ENCODE measurements at places on chromosomes 16 and 17. TPM values are rescaled to one million over a fixed set of nuclear protein-coding genes. Genes with fewer than 3 reads are reported as not detected.

HSD3B7 gene
- 39.2 TPM for total RNA-seq

SAMD14 gene
- total RNA-seq = 6.6 TPM

ACAP1 gene
- 11.9 TPM for total RNA-seq

FOXL1 gene
- 7.5 TPM for total RNA-seq

PTGES3L gene
- total RNA-seq = 9.9 TPM

ZPBP2 gene
- total RNA-seq = not detected

KRT25 gene
- total RNA-seq = not detected

DOC2B gene
- total RNA-seq = 18.5 TPM

CPHXL2 gene
- not detected for total RNA-seq

RMI2 gene
- total RNA-seq = 1.4 TPM

SNAI3 gene
- total RNA-seq = 0.56 TPM

TMEM220 gene
- total RNA-seq = 15.2 TPM

PCTP gene
- 12.8 TPM for total RNA-seq

PLLP gene
- 3.8 TPM for total RNA-seq

NACA2 gene
- total RNA-seq = not detected

TMEM88 gene
- 26.1 TPM for total RNA-seq

PYDC1 gene
- total RNA-seq = not detected

RFWD3 gene
- 12.3 TPM for total RNA-seq

LRRC46 gene
- not detected for total RNA-seq

CDK5R1 gene
- 1.3 TPM for total RNA-seq

KRTAP4-4 gene
- total RNA-seq = not detected

CDRT4 gene
- total RNA-seq = 4.5 TPM

SEZ6 gene
- total RNA-seq = not detected

Measured in posterior vena cava (tissue), 2 donors.